ENCODE measurements at places on chromosomes 7 and 10.
A peak's percentile ranks its signal among the peaks of the same experiment; 100 is the strongest.

DNA sequence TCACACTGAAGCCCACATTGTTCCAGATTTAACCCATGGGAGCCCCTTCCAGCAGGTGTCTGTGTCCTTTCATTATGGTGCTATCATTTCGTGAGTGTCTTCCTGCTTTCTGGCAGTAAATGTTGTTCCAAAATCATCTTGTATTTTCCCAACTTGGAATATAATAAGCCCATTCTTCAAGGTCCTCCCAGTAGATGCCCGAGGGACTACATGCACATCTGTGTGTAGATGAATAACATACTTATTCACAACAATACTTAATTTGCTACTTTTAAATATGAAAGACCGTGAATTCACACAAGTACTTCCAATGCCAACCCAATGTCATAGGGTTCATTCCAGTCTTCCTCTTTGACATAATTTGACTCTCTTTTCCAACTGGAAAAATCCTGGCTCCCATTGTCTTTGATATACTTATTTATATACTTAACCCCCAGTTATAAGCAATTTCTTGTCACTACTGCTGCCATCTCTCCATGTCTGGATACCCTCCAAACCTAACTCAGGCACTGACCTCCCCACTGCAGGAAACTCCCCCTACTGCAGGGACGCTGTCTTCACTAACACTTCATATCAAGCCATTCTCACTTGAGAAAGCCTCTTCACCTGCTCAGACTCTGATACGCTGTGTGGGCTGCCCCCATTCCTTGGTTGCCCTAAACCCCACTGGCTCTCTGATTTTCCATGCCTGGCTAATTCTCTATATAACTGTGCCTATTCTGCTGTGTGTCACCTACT, 1119.2 kb downstream of the CNTNAP2 start:
- H3K4me3 ChIP-seq: no peak overlapping the region
- DNase-seq: no peak
- no peaks in the 10 kb centered on the region for H3K27me3 ChIP-seq
- H3K36me3 ChIP-seq: no peaks in the 10 kb centered on the region
- H3K27ac ChIP-seq: no peak overlapping the region

DNA sequence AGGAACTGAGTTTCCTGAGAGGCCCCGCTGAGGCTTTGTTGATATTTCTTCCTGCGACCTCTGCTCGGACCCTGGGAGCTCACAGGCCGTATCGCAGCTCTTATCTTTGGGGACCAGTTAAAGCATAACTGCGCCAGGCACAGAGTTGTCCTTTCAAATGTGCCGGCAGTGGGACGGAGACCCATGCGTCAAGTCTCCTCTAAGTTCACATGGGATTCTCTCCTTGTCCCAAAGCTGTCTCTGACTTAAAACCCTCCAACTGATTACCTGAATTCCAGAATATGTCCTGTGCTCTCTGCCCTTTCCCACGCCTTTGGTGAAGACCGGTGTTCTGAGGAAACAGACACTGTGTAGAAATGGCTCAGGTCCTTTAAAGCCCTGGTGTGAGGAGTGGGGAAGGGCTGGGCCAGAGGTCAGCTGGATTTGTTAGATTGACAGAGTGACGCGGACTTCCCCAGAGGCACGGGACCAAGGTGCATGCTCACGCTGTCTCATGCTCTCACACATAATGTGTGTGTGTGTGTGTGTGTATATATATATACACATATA, 169.8 kb downstream of the EGFR start:
- peaks cover 10% of the 10 kb centered on the region for H3K27me3 ChIP-seq
- H3K36me3 ChIP-seq: no peaks in the 10 kb centered on the region
- H3K4me3 ChIP-seq: no peak overlapping the region
- H3K4me1 ChIP-seq: no peaks in the 10 kb centered on the region
- H3K27ac ChIP-seq: no peak overlapping the region
- DNase-seq: no peak

DNA sequence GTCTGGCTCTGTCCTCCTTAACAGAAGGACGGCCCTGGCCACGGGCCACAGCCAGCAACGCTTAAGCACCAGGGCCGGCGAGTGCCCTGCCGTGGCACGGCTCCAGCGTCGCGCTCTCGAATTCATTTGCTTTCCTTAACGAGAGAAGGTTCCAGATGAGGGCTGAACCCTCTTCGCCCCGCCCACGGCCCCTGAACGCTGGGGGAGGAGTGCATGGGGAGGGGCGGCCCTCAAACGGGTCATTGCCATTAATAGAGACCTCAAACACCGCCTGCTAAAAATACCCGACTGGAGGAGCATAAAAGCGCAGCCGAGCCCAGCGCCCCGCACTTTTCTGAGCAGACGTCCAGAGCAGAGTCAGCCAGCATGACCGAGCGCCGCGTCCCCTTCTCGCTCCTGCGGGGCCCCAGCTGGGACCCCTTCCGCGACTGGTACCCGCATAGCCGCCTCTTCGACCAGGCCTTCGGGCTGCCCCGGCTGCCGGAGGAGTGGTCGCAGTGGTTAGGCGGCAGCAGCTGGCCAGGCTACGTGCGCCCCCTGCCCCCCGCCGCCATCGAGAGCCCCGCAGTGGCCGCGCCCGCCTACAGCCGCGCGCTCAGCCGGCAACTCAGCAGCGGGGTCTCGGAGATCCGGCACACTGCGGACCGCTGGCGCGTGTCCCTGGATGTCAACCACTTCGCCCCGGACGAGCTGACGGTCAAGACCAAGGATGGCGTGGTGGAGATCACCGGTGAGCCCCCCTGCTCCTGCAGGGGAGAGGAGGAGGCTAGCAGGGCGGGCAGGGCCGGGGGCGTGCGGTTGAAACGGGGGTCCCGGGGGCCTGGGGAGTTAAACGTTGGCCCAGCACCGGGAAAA, at the start of gene HSPB1:
HSPB1 (plus strand) TSS at position 327 of the 855 bp plus-strand sequence; CDS start at position 367, 40 bp downstream.
- H3K27me3 ChIP-seq: peaks cover 4% of the 10 kb centered on the region
- peaks cover 14% of the 10 kb centered on the region for H3K36me3 ChIP-seq
- peak; percentile 74 for DNase-seq
- peaks cover 15% of the 10 kb centered on the region for H3K4me1 ChIP-seq
- H3K27ac ChIP-seq: peak within 1 kb of the TSS; percentile 94
- H3K4me3 ChIP-seq: peak within 1 kb of the TSS; percentile 92

GRCh38 chr10:8719971-8720370, 665.5 kb downstream of the GATA3 start:
- peaks cover 2% of the 10 kb centered on the region for H3K36me3 ChIP-seq
- H3K27me3 ChIP-seq: peaks cover 1% of the 10 kb centered on the region
- no peak overlapping the region for H3K4me3 ChIP-seq
- no peak for DNase-seq
- H3K27ac ChIP-seq: no peak overlapping the region
- no peaks in the 10 kb centered on the region for H3K4me1 ChIP-seq
